ENCODE measurements at places on chromosomes 3 and 15.

GRCh38 chr3:56881841-56882240 lies 80.1 kb upstream of the ARHGEF3 start:
- DNase-seq, result no peak

DNA sequence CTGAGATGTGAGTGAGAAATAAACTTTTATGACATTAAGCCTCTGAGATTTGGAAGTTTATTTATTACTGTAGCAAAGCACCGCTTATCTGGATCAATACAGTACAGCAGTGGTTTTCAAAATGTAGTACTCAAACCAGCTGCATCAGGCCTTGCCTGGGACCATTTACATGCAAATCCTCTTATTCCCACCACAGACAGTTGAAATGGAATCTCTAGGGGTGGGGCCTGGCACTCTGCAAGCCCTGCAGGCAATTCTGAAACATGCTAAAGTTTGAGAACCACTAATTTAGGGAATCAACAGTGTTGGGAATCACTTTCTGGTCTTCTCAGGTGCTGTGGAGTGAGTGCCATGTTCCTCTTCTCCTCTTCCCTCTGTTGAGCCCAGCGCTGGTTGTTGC lies 77.8 kb upstream of the TAMM41 start:
- no peak for DNase-seq

GRCh38 chr15:31828594-31828993 lies 201.7 kb upstream of the CHRNA7 start:
- no peak for DNase-seq

DNA sequence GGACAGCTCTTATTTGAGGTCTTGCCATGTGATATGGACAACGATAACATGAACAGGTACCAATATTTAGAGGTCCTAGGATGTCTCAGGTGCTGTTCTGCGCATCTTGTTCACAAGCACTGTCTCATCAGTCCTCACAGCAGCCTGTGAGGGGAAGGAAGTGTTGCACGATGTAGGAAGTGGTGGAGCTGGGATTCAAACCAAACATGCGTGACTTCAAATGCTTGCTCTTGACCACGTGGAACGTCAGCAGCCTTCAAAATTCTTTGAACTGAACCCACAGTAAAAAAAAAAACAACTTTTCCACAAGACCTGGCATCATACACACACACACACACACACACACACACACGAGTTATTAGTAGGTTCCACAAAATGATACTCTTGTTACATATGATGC lies 153.4 kb upstream of the SMAD3 start:
- DNase-seq, result peak; percentile 17

- DNase-seq, result no peak
Observed at GRCh38 chr3:155179966-155180757, 100.0 kb downstream of the MME start.

All from activated CD4-positive, alpha-beta T cell treated with anti-CD3 and anti-CD28 coated beads for 4 hours (primary cell).